ENCODE measurements at places on chromosomes 13 and 19.

DNA sequence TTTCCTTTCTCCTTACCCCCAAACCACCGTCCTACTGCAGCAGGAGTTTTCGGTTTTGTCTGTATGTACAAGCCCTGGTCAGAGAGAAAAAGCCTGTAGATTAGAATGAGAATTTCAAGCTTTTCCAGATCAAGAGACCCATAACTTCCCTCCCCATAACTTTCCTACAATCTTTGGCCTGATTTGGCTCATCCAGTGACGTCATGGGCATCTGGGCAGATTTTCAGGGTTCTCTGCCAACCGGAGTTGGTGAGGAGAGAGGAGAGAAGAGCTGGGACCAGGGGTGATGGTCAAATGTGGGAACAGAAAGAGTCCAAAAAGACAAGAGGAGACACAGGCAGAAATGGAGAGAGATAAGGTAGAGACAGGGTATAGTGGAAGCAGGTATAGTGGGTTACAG lies 10.5 kb downstream of the IZUMO2 start:
- DNase-seq, result no peak

GRCh38 chr13:28955264-28955966 lies 135.3 kb downstream of the MTUS2 start:
- DNase-seq, result no peak

DNA sequence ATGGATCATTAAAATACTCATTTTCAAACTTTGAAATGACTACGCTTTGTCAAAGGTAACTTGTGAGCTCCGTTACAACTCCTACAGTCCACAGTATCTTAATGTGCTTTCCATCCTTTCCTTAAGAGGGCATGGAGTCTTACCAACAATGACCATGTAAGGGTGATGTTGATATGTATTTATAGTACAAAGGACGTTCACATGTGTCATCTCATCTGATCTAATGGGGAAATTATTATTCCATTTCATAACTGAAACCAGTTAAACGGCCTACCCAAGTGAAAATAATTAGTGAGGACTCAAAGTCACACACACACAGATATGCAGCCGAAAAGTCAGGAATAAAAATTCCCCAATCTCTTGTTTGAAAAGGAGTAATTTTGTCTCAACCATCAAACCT lies 9.6 kb downstream of the USP12 start:
- no peak for DNase-seq

- no peak for DNase-seq
Measured at GRCh38 chr19:5107432-5108122, 138.7 kb downstream of the KDM4B start.
